ENCODE measurements at places on chromosomes 16 and 17.

DNA sequence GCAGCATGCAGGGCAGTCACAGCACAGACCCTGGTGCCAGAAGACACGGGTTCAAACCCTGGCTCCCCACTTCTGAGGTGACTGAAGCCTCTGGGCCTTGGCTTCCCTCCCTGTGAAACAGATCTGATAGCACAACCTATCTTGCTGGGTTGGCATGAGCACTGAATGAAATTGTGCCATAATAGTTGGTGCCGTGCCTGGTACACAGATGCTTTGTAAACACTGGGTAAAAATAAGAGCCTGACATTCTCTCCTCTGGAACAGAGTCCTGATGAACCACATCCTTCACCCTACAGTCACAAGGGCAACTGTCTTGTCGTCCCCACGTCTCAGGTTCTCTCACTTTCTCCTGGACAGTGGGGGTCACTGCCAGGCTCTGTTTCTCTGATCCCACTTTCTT is 35.7 kb downstream of the NOS2 start:
- DNase-seq, result no peak

- DNase-seq, result no peak
These were observed 1.6 kb upstream of the KCNJ12 start for GRCh38 chr17:21374441-21375161.

GRCh38 chr16:79623824-79624223 is 23.3 kb upstream of the MAF start:
- no peak for DNase-seq

GRCh38 chr17:225551-225950 is 44.1 kb upstream of the DOC2B start:
- no peak for DNase-seq

- no peak for DNase-seq
These were observed 23.6 kb upstream of the NLRP1 start for GRCh38 chr17:5607946-5608345.

GRCh38 chr16:4904108-4904941 is 32.6 kb downstream of the PPL start:
- DNase-seq, result no peak

GRCh38 chr17:75552425-75553294 is 27.2 kb downstream of the LLGL2 start:
- DNase-seq, result no peak

DNA sequence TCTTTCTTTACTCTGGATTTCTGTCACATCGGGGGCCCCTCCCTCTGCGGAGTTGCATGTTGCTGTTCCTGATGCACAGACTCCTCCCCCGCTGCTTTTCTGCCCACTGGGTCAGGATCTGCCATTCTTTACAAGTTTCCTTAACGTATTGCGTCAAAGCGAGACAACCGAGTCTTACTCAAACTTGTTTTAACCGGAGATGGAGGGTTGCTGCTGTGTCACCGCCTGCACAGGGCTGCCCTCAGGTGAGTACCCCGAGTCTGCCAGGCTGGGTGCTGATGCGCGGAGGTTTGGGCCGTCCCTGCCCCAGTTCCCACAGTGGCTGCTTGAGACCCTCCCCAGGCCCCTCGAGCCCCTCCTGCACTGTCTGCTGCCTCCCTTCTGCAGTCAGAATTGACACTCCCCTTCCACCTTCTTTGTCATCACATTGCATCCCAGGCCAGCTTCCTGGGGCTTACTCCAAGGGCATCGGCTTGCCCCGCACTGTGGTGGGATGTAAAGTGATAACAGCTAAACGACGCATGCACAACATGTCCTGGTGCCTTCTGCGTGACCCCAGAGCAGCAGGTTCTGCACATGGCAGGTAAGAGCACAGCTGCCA is 19.3 kb downstream of the CARHSP1 start:
- no peak for DNase-seq

- DNase-seq, result no peak
These were observed 5.9 kb upstream of the CCL22 start for GRCh38 chr16:57352636-57353047.

DNA sequence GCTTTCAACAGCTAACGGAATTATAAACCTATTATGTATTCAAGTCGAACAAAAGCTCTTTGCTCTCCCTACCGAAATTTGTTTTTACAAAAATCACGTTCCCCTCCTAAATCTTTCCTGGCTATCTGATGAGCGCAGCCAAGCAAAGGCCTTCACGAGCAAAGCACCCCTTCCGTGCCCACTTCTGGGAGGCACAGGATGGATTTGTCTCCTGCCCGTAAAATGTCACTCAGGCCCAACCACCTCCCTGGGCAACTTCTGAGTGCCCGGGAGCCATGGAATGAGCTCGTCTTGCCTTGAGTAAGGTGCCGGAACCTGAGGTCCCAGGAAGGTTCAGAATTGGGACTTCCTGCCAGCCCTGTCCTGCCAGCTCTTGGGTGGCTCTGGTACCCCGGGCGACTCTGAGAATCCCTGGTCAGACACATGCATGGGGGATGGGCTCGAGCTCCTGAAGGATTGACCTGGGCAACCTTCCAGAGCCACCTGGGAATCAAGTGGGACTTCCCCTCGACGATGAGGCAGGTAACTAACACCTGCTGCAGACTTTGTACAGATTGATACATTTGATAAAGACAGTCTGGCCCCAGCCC is 19.8 kb downstream of the SLC7A5 start:
- no peak for DNase-seq

DNA sequence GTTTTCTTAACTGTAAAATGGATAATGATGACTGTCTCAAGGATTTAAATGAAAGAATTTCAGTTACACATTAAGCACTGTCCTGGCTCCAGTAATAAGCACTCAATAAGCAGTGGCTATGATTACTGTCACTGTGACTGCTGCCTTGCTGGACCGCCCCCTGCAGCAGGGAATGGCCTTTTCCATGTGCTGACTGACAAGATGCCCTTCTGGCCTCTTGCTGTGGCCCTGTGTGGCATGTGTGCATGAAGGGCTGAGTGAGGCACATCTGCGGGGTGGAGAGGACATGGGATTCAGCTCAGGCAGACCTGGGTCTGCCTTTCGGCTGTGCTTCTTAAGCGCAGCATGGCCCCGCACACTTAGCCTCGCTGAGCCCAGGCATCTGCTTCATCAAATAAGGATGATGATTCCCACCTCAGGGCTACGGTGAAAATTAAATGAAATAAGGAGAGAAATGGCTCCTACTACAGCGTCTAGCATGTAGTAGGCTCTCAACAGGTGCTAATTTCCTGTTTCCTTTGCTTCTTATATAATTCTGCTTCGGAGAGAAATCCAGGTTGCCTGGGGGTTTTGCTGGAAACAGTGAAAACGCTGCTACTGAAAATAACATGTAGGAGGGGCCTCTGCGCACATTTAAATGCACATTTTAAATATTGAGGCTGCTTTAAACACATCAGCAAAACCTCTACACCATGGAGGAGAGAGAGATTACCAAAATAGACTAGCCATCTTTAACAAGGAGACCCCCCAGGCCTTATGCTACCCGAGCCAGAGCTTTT is 183.9 kb downstream of the PARN start:
- DNase-seq, result no peak

DNA sequence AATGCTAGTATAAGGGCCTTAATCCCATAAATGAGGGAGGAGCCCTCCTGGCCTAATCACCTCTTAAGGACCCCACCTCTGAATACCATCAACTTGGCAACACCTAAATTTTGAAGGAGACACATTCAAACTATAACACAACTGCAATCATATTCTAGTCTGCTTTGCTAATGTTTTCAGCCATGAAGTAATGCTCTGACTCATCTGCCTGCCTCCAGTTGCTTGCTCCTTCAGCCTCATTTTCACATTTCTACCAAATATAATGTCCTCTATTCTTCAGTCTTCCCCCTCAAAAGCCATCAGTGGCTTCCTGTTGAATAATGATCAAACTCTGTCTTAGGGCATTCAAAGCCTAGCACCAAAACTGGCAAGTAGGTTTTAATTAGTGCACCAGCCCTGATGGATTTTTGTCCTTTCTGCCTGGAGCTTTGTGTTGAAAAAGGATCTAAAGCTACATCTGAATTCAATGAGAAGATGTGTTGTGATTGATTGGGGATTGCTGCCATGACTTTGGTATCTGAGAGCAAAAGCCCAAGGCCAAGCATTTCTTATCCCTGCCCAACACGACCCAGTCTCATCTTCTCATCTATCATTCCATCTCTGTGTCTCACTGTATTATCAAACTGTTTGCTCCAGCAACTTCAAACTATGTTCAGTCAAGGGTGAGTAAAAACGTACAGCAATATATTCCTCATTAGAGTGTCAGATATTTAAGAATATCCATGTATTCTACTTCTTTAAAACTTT is 140.8 kb upstream of the ELAC2 start:
- DNase-seq, result no peak

GRCh38 chr16:89401641-89402445 is 88.5 kb downstream of the ANKRD11 start:
- DNase-seq, result no peak

DNA sequence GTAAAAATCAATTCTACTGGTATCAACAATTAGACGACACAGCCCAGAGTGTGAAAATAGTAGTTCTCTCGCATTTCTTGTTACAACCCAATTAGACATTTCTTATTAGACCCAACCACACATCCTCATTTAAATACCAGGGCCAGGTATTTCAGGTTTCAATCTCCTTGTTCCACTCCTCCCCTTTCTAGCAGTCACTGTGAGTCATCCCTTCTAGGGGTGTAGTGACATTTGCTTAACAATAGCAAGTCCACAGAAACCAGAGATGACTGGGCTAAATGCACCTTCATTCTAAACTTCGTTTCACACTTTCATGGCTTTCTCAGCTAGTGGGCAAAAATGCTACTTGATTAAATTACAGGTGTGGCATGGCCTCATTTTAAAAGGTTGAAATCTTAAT is 116.9 kb upstream of the CACNG3 start:
- no peak for DNase-seq

- DNase-seq, result no peak
These were observed 40.1 kb downstream of the NLRC5 start for GRCh38 chr16:57029161-57030160.

GRCh38 chr16:66871840-66872239 is 8.5 kb upstream of the PDP2 start:
- DNase-seq, result no peak

DNA sequence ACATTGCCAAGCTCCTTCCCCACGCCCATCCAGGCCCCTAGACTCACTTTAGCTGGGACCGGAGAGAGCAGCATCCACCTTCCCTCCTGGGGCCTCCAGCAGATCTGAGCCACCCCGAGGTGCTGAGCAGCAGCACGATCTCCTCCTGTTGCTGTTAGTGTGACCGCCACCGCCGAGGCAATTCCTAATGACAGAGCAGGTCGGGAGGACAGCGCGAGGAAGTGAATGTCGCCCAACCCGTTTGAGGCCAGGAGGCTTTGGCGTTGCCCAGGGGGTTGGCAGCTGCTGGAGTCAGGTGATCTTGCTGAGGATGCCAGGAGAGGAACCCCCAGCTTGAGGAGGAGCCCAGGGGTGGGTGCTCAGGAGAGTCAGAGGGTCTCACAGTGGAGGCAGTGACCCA is at the start of gene RNF222:
Gene RNF222 (minus strand): TSS at position 192 of the 400 bp plus-strand sequence. CDS start 4,366 bp downstream, outside the sequence.
- DNase-seq, result no peak

DNA sequence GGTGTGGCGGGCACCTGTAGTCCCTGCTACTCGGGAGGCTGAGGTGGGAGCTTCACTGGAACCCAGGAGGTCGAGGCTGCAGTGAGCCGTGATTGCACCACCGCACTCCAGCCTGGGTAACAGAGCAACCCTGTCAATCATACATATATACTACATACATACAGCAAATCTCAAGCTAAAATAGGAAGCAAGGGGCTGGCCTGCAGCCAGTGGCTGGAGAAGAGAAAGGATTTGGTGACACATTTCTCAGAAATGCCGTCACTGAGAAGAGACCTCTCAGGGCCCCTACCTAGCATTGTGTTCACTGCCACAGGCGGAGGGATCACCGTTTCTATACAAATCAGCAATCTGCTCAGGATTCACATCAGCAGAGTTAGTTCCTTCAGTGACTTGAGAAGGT is 16.9 kb downstream of the NARF start:
- no peak for DNase-seq

DNA sequence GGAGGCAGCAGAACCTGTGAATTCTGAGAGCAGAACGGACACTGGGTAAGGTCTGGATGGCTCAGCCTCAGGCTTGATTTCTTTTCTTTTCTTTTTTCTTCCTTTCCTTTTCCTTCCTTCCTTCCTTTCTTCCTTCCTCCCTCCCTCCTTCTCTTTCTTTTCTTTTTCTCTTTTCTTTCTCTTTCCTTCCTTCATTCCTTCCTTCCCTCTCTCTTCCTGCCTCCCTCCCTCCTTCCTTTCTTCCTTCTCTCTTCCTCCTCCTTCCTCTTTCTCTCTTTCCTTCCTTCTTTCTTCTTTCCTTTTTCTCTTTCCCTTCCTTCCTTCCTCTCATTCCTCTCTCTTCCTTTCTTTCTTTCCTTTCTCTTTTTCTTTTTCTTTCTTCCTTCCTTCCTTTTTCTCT is 38.0 kb downstream of the OR3A1 start:
- no peak for DNase-seq

- no peak for DNase-seq
These were observed 265.4 kb upstream of the FOXF1 start for GRCh38 chr16:86244936-86245335.

DNA sequence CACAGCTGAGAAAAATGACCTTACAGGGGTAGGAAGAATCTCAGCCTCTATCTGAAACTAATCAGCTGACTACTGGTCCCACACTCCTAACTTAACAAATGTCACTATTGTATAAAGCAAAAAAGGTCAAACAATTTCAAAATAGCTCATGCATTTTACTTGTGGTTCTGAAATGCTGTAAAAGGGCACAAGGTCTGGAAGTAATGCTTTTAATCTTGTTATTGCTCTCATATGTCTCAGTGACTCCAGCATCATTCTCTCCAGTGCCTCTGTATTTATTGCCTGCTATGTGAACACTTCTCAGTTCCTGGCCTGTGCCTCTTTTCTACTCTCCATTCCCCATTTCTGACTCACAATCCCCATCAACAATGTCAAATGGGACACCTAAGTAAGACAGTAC is 937.7 kb downstream of the CDH11 start:
- no peak for DNase-seq

DNA sequence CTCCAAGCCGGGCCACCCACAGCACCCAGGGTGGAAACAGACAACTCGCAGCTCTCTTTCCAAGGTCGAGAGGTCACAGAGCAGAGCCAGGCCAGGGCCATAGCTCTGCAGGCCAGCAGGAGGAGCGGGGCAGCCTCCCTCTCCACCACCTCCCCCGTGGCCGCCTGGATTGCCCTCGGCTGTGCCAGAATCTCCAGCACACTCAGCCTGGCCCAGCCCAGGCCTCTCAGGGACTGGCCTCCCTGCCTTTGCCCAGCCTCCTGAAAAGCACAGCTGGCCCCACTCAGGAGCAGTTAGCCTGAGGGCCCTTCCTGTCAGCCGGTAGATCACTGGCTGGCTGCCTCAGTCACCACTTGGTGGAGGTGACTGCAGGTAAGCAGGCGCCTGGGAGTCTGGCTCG is 85.8 kb upstream of the SEC14L1 start:
- no peak for DNase-seq
